Suppressor macrophage treated with lipopolysaccharide for 1 hour (primary cell): ENCODE measurements at places on chromosomes 4 and X.

DNA sequence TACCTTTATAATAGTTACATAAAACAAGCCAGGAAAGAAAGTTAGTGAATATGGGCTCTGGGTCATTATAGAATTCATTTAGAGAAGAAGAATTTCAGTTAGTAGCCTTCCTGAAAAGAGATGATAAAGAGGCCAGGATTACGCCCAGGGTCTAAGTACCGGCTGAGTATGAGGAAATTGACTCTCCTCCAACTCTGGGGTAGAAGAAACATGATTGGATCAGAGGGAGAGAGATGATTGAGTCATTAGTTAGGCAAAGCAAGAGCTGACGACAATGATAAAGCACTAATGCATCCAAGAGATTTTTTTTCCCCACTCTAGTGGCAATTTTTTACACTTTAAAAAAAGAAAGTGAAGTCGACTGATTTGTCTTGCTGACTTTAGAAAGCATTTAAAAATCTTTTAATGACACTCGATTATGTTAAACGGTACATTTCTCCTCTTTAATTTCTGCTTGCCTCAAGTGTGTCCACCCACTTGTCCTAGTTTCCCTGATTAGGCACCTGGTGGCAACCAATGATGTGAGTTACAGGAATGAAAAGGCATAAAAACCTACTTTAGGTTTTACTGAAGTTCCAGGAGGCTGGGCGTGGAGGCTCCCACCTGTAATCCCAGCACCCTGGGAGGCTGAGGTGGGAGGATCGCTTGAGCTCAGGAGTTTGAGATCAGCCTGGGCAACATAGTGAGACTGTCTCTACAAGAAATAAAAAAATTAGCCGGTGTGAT lies 37.3 kb upstream of the IGFBP7 start:
- no peak for DNase-seq

GRCh38 chr4:13084210-13084609 lies 399.9 kb downstream of the RAB28 start:
- DNase-seq, result no peak

DNA sequence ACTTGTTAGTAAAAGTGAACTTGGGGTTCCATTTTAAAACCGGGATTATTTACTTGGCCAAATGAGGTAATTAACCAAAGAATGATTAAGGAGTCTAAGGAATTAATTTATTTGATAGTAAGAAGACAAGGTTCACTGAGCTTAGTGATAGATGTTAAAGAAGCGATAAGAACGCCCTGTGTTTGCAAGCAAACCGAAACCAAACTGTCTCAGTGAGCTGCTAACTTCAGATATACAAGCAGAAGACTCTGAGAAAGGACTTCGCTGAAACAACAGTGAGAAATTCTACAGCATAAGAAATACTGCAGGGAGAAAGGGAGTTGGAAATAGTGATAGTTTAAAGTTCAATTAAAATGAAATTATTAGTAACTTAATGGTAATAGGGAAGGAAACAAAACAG lies 37.6 kb upstream of the SHISA3 start:
- DNase-seq, result no peak

GRCh38 chrX:129701624-129702069 lies 37.1 kb upstream of the XPNPEP2 start:
- no peak for DNase-seq

GRCh38 chr4:21709031-21709430 lies 239.5 kb downstream of the KCNIP4 start:
- DNase-seq, result no peak

GRCh38 chr4:135382280-135382959 lies 1180.8 kb upstream of the PABPC4L start:
- DNase-seq, result no peak

- no peak for DNase-seq
Measured at GRCh38 chr4:65600656-65601055, 69.6 kb downstream of the EPHA5 start.

DNA sequence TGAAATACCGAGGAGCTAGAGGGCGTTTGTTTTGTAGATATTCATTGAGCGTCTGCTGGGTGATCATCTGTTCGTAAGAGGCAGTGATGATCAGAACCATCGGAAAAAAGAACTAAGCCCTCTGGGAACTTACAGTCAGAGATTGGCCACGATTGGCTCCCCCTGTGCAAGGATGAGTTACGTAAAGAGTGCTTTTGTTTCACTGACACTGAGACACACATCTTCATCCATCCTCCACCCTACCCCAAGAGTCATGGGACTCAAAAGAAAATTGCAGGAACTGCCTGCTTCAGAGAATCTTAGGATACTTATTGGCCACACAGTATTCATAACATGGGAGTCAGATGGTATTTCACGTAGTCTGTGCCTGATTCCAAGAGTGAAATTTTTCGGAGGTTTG lies 62.1 kb downstream of the GEMIN8 start:
- no peak for DNase-seq
